Common myeloid progenitor, CD34-positive (primary cell): ENCODE measurements at places on chromosomes 13 and 19.
A peak's percentile ranks its signal among the peaks of the same experiment; 100 is the strongest.

DNA sequence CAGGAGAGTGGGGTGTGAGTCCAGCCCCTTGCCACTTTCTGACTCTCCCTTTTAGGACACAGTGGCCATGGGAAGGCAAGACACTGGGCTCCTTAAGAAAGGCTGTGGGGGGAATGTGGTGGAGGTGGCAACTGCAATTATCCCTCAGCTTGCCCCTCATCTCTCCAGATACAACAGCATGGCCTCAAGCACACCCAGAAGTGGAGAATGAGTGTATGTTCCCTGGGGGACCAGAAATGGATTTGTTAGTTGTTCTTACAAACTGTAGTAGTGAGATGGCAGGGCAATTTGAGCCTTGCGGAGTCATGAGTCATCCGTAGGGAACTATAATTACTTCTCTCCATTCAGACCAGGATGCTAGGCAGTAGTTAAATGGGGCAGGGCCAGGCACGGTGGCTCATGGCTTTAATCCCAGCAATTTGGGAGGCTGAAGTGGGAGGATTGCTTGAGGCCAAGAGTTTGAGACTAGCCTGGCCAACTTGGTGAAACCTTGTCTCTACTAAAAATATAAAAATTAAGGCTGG lies 25.6 kb upstream of the CXCL17 start:
- DNase-seq: no peak

- DNase-seq: no peak
Measured at GRCh38 chr13:99949679-99950413, 21.7 kb downstream of the ZIC5 start.

DNA sequence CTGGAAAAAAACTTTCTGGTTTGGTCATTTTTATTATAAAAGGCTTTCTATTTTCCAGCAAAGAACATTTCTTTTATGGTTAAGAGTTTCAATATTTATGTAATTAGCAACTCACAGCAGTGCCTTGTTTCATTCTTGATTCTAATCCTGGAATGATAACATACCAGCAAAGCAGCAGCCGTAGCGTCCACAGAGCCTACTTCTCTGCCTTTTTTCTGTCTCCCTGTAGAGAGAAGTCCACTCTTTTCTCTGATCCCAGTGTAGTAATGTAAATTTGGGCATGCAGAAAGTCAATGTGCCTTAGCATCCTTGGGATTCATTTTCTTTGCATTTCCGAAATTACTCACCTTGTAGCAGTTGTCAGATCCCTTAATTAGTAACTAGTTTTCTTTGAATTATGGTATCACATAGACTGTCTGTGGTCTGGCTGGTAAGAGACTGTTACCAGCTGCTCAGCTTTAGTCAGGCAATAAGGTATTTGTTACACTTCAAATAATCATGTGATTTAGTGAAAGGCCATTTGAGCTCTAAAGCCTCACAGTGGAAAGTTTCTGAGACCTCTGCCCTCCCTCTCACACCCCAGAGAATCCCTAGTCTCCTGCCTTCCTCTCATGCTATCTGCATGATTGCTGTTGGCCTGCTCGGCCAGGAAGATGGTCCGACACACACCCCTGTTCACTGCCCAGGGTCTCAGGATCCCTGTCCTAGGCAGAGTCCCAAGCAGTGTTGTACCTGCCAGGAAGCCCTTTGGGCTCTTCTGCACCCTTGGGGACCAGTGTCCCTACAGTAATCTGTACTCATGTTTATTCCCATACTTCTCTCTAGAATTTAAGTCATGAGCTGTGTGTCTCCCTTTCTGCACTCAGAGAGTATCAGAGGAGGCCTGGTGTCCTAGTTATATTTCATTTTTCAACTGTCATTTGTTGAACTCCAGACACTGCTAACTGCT lies 86.3 kb downstream of the LRCH1 start:
- no peak for DNase-seq

DNA sequence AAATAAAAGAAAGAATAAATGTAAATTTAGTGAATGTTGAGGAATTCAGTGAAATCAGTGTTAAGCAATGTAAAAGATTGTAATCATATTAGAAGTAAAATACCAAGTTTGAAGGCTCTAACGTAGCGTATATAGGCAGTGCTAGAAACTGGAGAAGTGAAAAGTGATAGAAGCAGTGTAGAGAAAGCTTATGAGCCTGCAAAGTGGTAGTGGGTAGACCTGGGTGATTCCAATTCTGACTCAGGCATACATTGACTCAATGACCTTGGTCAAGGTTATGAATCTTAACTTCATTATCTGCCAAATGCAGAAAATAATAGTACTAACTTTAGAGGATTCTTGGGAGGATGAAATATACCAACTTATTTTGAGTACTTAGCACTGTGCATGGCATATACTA lies 4.1 kb downstream of the SLC10A2 start:
- DNase-seq: no peak

GRCh38 chr13:25306671-25307464 lies 5.4 kb downstream of the NUP58 start:
- DNase-seq: no peak

GRCh38 chr13:113029487-113030258 lies 60.7 kb downstream of the MCF2L start:
- peak; percentile 30 for DNase-seq

- DNase-seq: peak; percentile 25
Measured at GRCh38 chr19:9645472-9645871, 24.4 kb upstream of the ZNF561 start.
